ENCODE measurements at places on chromosomes 6 and 20.

DNA sequence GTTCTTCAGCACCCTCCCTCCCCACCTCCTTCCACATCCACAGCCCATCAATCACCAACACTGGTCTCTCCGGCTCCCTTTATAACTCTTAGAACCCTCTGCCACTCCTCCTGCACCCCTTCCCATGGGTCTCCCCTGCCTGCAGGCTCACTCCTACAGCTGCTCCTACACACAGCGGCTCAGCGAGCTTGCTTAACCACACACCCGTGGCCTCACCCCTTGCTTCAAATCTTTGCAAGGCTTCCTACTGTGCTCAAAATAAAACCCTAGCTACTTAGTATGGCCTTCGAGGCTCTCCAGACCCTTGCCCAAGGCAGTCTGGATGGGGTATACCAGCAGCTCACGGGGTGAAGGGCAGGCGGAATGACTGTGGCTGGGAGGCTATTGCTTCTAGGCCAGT, 63.7 kb downstream of the JPH2 start:
- DNase-seq, result no peak

- peak; percentile 3 for DNase-seq
Measured at GRCh38 chr6:56594699-56595098, 48.0 kb downstream of the DST start.

DNA sequence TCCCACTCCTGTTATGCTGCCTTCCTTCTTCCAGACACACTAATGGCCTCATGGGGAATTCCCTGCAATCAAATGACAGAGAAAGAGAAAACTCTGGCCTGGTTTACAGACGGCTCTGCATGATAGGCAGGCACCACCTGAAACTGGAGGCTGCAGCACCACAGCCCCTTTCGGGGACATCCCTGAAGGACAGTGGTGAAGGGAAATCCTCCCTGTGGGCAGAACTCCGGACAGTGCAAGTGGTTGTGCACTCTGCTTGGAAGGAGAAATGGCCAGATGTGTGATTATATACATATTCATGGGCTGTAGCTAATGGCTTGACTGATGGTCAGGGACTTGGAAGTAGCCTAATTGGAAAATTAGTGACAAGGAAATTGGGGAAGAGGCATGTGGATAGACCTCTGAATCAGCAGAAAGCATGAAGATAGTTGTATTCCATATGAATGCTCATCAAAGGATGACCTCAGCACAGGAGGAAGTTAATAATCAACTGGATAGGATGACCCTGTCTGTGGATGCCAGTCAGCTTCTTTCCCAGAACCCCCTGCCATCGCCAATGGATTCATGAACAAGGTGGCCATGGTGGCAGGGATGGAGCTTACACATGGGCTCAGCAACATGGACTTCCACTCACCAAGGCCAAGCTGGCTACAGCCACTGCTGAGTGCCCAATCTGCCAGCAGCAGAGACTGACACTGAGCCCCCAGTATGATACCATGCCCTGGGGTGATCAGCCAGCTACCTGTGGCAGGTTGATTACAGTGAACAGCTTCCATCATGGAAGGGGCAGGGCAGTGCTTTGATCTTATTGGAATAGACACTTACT, 44.5 kb upstream of the VSX1 start:
- DNase-seq, result no peak

DNA sequence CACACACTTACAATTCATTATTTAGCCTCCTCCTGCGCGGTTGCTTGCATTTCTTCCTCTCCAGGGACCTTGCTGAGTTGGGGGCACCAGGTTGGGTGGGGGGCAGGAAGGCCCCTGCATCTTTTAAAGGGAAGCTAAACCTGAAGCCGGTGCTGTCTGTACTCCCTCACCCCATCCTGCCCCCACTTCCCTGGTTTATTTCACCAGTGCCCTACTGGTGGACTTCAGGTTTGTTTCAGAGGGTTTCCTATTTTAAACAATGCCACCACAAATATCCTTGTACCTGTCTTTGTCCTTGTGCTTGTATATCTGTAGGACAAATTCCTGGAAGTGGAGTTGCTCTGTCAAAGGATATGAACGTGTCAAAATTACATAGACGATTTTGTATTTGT, 21.0 kb downstream of the PTK7 start:
- DNase-seq, result no peak

- DNase-seq, result no peak
Measured at GRCh38 chr6:116015983-116016382, 44.7 kb downstream of the FRK start.

DNA sequence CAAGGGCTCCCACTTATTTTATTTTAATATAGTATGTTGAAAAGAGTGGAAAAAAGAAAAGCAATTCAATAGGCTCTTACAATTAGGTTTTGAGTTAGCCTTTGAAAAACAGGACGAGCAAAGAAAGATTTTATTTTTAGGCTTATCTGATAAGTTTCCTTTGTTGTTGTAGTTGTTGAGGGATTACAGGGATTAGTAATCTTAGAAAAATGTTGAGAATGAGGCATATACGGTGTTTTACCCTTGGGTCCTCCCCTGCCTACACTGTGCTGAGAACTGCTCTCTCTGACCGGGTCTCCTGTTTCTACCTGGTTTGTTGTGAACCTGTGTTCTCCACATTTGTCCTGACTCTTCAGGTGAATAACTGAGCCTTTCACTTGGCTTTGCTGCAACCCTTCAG, 16.7 kb downstream of the TRAPPC3L start:
- no peak for DNase-seq

GRCh38 chr6:89842228-89842627, 12.5 kb downstream of the CASP8AP2 start:
- DNase-seq, result no peak

- DNase-seq, result no peak
Measured at GRCh38 chr20:63917811-63918210, 22.9 kb downstream of the DNAJC5 start.

DNA sequence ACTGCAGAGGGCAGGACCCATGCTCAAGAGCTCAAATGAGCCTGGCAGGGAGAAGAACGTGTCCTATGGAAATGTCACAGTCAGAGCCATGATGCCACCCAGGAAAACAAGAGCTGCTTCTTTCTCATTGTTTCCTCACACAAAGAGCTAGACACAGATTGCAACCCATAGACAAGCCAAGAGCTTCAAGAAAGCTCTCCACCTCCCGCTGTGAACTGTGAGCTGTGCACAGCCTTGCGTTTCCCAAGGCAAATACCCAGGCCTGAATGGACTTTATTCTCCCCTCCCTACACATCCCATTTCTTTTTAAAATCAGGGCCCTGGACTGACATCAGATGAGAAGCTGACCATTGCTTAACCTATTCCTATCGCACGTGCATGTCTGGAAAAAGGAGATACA, 388.8 kb downstream of the RNGTT start:
- DNase-seq, result no peak

- no peak for DNase-seq
Measured at GRCh38 chr20:62303340-62304226, 786 bp downstream of the ADRM1 start.

- peak; percentile 62 for DNase-seq
Measured at GRCh38 chr6:109187399-109188114, 92.2 kb downstream of the CEP57L1 start.

All from CD4-positive, alpha-beta T cell treated with Interleukin-4 for 4 hours (primary cell).